Fibroblast of lung (primary cell): ENCODE measurements at places on chromosomes 7 and 10. TPM values are rescaled to one million over a fixed set of nuclear protein-coding genes. Genes with fewer than 3 reads are reported as not detected.
A peak's percentile ranks its signal among the peaks of the same experiment; 100 is the strongest.

DNA sequence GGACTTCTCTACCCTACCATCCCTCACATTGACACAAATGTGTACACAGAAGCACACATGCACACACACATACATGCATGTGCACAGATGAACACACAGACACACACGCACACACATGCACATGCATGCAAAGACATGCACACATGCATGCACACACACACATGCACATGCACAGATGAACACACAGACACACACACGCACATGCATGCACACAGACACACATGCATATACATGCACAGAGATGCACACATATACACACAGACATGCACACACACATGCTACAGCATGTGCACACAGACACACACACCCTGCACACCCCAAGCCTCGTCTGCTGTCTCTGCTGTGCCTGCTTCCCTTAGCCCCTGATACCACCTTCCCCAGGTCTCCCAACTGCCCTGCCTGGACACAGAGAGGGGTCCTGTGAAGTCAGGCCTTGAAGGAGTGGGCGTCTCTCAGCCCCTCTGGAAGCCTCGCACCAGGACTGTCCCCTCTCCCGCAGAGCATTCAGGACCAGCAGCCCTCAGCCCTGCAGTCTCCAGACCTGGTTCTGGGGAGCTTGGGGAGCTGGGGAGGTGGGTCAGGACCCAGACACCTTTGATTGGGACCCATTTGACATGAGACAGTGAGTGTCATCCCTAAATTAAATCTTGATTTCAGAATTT is 181.8 kb downstream of the DNAJB6 start:
- no peak for DNase-seq
- no peak overlapping the region for H3K27ac ChIP-seq
- H3K4me1 ChIP-seq: no peaks in the 10 kb centered on the region
- H3K27me3 ChIP-seq: no peaks in the 10 kb centered on the region
- no peak overlapping the region for H3K4me3 ChIP-seq

GRCh38 chr7:50856806-50857205 is 74.1 kb upstream of the GRB10 start:
- peaks cover 9% of the 10 kb centered on the region for H3K27me3 ChIP-seq
- no peak overlapping the region for H3K4me3 ChIP-seq

- H3K4me3 ChIP-seq: no peak overlapping the region
- no peak overlapping the region for H3K27ac ChIP-seq
- no peaks in the 10 kb centered on the region for H3K4me1 ChIP-seq
- no peak for DNase-seq
Measured at GRCh38 chr7:16599860-16600259, 45.7 kb downstream of the ANKMY2 start.

DNA sequence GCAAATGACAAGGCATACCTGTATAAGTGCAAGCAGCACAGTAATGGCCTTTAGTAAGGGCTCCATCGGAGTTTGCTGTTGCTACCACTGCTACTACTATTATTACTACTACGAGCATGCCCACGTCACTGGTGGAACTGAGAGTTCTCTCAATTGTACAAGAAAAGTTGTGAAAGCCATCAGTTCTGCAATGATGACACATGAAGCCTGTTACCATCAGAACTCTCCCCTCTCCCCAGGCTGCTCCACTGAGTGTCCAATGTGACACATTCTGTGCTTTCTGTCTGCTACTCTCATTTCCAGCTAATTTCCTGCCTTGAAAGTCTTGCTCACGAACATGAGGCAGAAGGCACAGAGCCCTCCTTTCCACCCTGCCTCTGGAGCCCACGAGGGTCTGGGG is 263.2 kb upstream of the MGMT start:
- no peak overlapping the region for H3K4me3 ChIP-seq
- H3K36me3 ChIP-seq: no peaks in the 10 kb centered on the region
- H3K4me1 ChIP-seq: no peaks in the 10 kb centered on the region
- DNase-seq: no peak
- H3K27ac ChIP-seq: no peak overlapping the region
- no peaks in the 10 kb centered on the region for H3K27me3 ChIP-seq

GRCh38 chr10:79445977-79446757 is 743 bp upstream of the ZCCHC24 start:
- H3K4me3 ChIP-seq: peak overlapping the region; percentile 33
- DNase-seq: no peak
- peaks cover 2% of the 10 kb centered on the region for H3K36me3 ChIP-seq
- peak overlapping the region; percentile 95 for H3K27ac ChIP-seq

- DNase-seq: no peak
- H3K27me3 ChIP-seq: peaks cover 9% of the 10 kb centered on the region
- H3K36me3 ChIP-seq: no peaks in the 10 kb centered on the region
- no peak overlapping the region for H3K4me3 ChIP-seq
Measured at GRCh38 chr7:1604383-1604782, 34.6 kb upstream of the PSMG3 start.

DNA sequence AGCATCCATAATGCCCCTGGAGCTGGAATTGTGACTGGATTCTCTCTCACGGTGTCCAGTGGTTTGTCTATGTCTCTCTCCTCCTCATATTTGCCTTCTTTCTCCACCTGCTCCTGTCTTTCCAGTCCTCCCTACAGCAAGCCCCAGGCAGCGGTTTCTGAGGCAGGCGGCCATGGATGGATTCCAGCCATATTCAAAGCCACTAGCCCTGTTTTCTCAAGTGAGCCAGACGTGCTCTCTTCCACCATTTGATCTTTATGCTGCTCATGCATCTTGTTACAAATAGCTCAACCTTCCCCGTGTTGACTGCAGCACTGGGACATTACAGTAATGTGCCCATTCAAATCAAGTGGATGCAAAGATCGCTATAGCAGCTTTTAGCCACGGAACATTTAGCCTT is 387.2 kb upstream of the PODXL start:
- H3K27ac ChIP-seq: no peak overlapping the region
- no peak overlapping the region for H3K4me3 ChIP-seq
- peaks cover 3% of the 10 kb centered on the region for H3K27me3 ChIP-seq
- H3K36me3 ChIP-seq: no peaks in the 10 kb centered on the region
- no peak for DNase-seq

- H3K4me1 ChIP-seq: peaks cover 8% of the 10 kb centered on the region
- H3K4me3 ChIP-seq: no peak overlapping the region
- H3K27me3 ChIP-seq: no peaks in the 10 kb centered on the region
- no peak overlapping the region for H3K27ac ChIP-seq
Measured at GRCh38 chr10:98357194-98357822, 57.7 kb downstream of the PYROXD2 start.

DNA sequence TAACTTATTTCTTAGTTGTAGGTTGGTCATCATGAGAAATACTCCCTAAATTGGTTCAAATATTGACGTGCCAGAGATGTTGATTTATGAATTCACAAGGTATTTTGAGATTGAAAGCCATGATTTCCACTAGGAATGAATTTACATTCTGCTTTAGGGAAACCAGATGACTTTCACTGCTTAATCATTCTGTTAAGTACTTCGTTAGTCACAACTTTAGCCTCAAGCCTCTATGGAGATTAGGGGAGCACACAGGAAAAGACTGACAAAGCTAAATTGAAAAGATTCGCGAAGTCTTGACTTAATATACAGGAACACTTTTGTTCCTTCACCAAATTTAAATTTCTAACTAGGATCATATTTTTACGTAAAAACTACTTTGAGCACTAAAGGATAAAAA is 250.4 kb upstream of the CACNA2D1 start:
- H3K4me1 ChIP-seq: no peaks in the 10 kb centered on the region
- no peaks in the 10 kb centered on the region for H3K27me3 ChIP-seq
- peak; percentile 52 for DNase-seq
- no peak overlapping the region for H3K4me3 ChIP-seq
- H3K36me3 ChIP-seq: no peaks in the 10 kb centered on the region
- no peak overlapping the region for H3K27ac ChIP-seq

- no peaks in the 10 kb centered on the region for H3K4me1 ChIP-seq
- H3K27ac ChIP-seq: no peak overlapping the region
- DNase-seq: peak; percentile 8
Measured at GRCh38 chr10:7475046-7475911, 64.4 kb upstream of the SFMBT2 start.

GRCh38 chr10:44963772-44964633 is 4.4 kb downstream of the RASSF4 start:
- H3K36me3 ChIP-seq: no peaks in the 10 kb centered on the region
- H3K4me3 ChIP-seq: no peak overlapping the region
- DNase-seq: peak; percentile 58
- peaks cover 8% of the 10 kb centered on the region for H3K4me1 ChIP-seq
- no peak overlapping the region for H3K27ac ChIP-seq
- no peaks in the 10 kb centered on the region for H3K27me3 ChIP-seq

DNA sequence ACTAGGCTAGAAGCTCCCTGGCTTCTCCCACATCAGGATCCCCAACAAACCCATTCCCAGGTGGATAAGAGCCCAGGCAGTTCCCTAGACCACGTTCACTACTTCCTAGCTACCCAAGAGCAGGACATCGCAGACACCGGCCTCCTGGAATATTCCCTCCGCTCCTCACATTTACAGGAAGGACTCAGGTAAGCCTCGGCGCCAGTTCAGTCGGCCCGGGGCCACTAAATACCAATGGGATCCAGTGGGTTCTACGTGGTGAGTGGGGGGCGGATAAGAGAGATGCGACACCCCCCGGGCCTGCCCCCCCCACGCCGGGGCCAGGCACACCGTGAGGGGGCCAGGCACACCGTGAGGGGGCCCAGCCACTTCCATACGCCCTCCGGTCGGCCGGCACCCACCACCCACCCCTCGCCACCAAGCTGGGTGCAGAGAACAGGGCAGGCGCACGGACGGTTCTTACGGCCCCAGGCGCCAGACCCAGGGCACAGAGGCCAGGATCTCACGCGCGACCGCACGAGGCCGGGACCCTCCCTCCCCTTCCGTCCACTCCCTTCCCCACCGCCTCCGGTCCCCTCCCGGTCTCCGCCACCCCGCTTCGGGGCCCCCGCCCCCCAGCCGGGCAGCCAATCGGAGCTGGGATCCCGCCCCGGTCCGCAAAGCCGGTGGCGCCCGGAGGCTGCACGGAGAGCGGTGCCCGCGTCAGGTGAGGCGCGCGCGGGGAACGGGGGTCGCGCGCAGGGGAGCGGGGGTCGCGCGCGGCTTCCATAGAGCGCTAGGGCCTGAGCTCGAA is at the start of gene BLVRA:
Gene BLVRA, plus strand, starts transcription at position 652 of the 793 bp plus-strand sequence. CDS start 12,479 bp downstream, outside the sequence.
- peaks cover 16% of the 10 kb centered on the region for H3K4me1 ChIP-seq
- peak within 1 kb of the TSS; percentile 81 for H3K27ac ChIP-seq
- no peaks in the 10 kb centered on the region for H3K36me3 ChIP-seq
- DNase-seq: peak; percentile 46
- H3K27me3 ChIP-seq: no peaks in the 10 kb centered on the region
- peak within 1 kb of the TSS; percentile 74 for H3K4me3 ChIP-seq

DNA sequence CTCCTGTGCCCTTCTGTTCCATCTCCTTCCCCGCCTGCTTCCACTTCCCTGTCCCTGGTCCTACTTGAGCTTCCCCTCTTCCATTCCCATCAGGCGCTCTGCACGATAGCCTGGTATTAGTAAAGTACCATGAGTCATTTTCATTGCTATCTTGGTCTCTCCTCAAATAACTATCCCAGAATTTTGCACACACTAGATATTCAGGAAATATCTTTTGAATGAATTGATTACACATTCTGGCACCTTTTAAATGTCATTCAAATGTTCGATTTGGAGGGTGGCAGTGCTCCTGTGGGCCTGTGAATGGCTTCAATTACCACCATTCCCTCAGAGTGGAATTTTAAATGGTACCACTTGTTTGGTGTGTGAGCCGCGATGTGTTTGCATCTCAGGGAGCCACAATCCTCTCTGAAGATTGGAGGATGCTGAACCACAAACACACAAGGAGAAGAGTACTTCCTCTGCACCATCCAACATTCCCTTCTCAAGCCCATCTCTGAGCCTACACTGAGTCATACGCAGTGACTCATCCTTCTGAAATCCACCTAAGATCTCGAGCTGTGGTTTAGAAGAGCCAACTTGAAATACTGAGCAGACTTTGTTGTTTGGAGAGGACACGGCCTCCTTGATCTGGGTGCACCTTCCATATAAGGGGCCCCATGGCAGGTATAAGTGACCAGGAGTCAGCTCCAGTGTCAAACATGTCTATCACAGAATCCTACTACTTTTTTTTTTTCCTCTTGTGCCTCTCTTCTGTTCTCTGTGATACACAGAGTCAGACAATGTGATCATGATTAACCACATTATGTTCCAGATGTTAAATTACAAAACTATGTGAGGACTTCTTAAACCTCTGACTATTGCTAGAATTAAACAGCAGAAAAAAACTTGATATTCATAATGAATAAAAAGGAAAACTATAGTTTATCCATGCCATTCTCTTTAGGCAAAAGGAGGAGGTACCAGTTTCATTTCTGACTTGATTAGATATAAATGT is 81.9 kb downstream of the BMPER start:
- H3K27ac ChIP-seq: peak overlapping the region; percentile 85
- H3K4me1 ChIP-seq: peaks cover 9% of the 10 kb centered on the region
- no peak overlapping the region for H3K4me3 ChIP-seq

The VDAC2 gene
- total RNA-seq: 145 and 151 TPM in 2 replicates

The SAP25 gene
- not detected in 2 replicates for total RNA-seq

The AGMO gene
- not detected in 2 replicates for total RNA-seq

The LRRN3 gene
- 0.26 and 1.8 TPM in 2 replicates for total RNA-seq

The GPR26 gene
- total RNA-seq: not detected in 2 replicates

The WNT2 gene
- total RNA-seq: 1.7 and 3.9 TPM in 2 replicates

The PNLIPRP2 gene
- not detected in 2 replicates for total RNA-seq

The RNF133 gene
- 0.26 and 0.50 TPM in 2 replicates for total RNA-seq
